ENCODE measurements at places on chromosomes 2 and 18.

- DNase-seq, result no peak
These were observed 15.5 kb downstream of the KCNIP3 start for GRCh38 chr2:95312543-95313201.

DNA sequence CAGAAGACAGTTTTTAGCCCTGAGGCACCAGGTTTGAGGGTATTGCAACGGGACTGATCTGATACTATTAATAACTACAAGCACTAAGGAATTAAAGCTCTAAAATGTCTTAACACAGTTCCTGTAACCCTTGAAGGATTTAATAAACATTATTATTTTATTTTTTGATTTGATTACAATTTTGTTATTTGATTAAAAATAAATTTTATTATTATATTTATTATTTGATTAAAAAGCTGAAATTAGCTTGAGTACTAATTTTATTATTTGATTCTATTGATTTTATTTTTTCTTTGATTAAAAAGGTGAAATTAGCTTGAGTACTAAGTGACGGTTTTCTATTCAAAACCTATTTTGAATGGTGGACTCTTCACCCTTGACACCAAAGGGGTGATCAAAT, 307.3 kb downstream of the ZNF521 start:
- DNase-seq, result no peak

DNA sequence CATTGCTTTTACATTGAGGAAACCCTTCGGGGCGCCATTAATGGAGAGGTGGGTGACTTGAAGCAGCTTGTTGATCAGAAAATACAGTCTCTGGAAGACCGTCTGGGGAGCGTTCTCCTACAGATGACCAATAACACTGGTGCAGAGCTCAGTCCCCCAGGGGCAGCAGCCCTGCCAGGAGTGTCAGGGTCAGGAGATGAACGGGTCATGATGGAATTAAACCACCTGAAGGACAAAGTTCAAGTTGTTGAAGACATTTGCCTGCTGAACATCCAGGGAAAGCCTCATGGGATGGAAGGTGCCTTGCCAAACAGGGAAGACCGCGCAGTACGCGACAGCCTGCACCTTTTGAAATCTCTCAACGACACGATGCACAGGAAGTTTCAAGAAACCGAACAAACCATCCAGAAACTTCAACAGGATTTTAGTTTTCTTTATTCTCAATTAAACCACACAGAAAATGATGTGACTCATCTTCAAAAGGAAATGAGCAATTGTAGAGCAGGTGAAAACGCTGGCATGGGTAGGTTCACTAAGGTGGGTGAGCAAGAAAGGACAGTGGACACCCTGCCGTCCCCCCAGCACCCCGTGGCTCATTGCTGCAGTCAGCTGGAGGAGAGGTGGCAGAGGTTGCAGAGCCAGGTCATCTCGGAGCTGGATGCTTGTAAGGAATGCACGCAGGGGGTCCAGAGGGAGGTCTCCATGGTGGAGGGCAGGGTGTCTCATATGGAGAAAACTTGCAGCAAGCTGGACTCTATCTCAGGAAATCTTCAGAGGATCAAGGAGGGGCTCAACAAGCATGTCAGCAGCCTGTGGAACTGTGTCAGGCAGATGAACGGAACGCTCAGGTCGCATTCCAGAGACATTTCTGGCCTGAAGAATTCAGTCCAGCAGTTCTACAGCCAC, 45.0 kb downstream of the EMILIN2 start:
- peak; percentile 46 for DNase-seq

- no peak for DNase-seq
These were observed 262.6 kb upstream of the HDAC4 start for GRCh38 chr2:239663364-239663924.

- no peak for DNase-seq
These were observed 277.2 kb upstream of the MGAT5 start for GRCh38 chr2:133976659-133977058.

DNA sequence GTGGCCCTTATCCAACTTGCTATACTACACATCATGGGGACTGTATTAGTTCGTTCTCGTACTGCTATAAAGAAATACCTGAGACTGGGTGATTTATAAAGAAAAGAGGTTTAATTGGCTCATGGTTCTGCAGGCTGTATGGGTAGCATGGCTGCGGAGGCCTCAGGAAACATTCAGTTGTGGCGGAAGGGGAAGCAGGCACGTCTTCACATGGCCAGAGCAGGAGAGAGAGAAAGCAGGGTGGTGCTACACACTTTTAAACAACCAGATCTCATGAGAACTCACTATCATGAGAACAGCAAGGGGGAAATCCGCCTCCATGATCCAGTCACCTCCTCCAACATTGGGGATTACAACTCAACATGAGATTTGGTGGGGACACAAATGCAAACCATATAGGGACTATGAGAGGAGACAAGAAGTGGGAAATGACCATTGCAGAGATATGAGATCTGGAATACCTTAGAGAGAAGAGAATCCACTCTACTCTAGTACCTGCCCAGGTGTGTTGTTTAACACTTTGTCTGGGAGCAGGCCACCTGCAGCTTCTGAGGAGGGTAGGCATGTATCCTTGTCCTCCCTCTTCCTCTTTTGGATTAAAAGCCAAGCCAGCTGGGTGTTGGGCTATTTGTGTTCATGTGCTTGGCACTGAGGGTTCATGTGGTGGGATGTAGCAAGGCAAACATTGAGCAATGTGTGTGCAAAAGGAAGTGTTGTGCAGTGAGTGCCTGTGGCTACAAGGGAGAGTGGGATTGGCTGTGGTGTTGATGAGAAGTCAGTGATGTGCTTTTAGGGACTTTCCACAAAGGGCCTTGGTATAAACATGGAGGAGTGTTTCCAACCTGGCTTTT, 22.8 kb downstream of the TTLL4 start:
- no peak for DNase-seq

DNA sequence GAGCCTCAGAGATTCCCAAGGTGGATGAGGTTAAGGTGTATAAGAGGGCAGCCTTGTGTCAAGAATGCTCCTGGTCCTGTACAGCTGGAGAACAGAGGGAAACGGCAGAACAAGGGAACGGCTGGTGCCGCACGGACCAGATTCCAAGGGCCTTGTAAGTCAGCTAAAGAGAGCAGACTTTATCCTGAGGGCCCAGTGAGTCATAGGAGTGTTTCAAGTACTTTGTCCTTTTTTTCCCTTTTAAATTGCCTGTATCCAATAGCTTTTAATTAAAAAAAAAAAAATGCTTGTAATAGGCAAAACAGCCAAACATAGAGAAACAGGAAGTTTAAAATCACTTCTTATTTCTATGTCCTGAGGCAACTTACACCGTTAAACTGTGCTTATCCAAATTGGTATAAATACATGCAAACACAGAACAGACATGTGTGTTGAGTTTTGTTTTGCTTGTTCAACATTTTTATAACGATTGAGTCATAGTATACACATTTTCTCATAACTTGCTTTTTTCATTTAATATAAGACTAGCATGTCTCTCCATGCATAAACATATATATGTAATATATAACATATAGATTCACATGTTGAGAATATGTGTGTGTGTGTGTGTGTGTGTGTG, 42.1 kb upstream of the EVA1A start:
- DNase-seq, result no peak

GRCh38 chr2:174563530-174564282, 33.9 kb downstream of the WIPF1 start:
- no peak for DNase-seq

GRCh38 chr2:227491386-227491785, 19.4 kb downstream of the AGFG1 start:
- no peak for DNase-seq

- no peak for DNase-seq
These were observed 44.6 kb downstream of the ATIC start for GRCh38 chr2:215356334-215356947.

DNA sequence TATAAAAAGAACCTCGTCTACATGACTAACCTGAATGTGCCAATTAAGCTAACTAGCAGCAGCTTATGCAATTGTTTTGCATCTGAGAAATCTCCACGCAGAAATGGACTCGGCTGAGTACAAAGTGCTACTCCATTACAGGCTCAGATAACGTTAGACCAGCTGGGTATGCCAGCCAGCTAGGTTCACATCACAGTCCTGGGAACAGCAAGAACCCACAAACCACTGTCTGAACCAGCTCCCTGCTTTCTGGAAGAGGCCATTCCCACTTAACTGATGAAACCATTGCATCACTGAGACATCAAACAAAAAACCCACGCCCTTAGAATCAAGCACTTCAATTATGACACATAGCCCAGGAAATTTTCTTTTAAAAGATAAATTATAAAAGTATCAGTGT, 202.7 kb downstream of the CYRIA start:
- DNase-seq, result no peak

GRCh38 chr18:24362757-24363156, 34.9 kb downstream of the OSBPL1A start:
- DNase-seq, result no peak

DNA sequence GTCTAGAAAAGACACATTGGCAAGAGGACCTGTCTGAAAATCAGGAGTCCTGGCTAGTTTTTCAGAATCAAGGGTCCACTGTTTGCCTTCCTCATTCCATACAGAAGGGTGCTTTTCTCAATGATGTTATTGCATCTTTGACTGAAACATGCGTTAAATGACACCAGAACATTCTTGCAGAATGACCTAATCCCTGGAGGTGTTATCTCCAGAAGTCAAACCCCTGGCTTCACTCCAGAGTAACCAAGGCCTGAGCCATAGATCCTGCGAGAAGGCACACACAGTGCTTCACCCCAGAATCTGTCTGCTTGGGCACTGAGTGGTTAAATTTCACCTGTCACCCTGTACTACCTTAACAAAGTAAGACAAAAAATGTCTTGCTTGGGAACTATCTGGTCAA, 1055.2 kb upstream of the FANCL start:
- no peak for DNase-seq

DNA sequence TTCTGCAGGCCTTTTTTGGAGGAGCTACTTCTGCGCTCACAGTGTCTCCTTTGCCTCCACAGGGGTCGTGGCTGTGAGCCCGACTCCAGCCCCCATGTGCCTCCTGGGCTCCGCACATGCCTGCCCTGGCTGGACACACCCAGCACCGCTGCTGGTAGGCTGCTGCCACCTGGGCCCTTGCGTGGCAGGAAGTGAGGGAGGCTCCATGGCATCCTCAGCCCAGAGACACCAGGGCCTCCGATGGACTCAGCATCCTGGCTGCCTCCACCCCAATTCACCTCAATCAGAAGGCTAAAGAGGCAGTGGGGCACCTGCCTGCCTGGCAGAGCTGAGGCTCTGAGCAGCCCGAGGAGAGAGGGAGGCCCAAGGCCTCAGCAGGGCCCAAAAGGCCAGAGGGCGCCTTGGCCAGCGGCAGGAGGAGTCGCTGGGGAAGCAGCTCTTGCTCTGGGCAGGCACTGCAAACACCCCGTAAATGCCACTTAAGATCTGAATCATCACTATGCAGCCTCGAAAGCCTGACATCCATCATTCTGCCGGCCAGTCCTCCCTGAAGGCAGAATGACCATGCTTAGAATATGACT, 68.3 kb upstream of the OTOS start:
- no peak for DNase-seq

- no peak for DNase-seq
These were observed 74.5 kb downstream of the SPATS2L start for GRCh38 chr2:200380833-200381542.

DNA sequence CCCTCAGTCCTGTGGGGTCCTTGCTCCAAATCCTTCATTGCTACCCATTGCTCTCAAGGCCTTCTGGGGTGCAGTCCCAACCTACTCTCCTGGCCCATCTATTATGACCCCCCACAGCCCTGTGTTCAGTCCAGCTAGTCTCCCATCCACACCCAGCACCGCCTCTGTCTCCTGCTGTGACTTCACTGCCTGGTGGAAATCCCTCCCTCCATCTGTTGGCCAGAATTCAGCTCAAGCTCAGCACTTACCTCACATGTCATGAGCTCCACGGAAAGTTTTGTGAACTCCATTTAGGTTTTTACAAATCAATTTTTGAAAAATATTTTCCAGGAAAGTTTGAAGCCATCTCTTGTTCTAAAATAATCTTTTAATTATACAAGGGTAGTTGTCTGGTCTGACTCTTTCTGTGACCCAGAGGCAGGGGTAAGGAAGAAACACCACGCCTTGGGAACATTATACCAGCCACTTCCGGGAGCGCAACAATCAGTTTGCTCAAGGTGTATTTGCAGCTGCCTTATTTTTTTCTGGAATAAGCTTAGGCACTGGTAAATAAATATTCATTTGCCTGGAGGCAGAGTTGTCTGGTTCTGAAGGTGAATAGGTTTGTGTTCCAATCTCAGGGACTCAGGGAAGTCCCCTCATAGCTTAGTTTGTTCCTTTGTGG, 110.8 kb downstream of the VIT start:
- no peak for DNase-seq

GRCh38 chr2:239496700-239497099, 95.9 kb upstream of the HDAC4 start:
- DNase-seq, result no peak
